ENCODE measurements at places on chromosomes 16 and 17. TPM values are rescaled to one million over a fixed set of nuclear protein-coding genes. Genes with fewer than 3 reads are reported as not detected.

GRCh38 chr17:46783031-46783593 lies 35.4 kb downstream of the WNT3 start:
- DNase-seq = no peak

DNA sequence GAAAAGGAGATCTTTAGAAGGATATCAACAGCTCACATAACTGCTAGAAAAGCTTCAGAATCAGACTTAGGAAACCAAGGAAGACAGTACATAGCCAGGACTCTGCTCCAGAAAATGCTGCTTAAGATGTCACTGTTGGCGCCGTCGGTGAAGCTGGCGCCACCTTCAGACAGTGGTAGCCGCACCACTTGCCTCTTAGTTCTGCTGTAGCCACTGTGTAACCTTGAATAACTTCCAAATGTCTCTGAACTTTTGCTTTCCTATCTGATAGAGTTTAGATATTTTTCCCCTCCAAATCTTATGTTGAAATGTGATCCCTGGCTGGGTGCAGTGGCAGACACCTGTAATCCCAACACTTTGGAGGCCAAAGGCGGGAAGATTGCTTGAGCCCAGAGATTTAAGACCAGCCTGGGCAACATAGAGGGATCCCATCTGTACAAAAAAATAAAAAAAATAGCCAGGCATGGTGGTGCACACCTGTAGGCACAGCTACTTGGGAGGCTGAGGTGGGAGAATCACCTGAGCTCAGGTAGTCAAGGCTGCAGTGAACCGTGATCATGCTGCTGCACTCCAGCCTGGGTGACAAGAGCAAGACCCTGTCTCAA lies 6.3 kb upstream of the USP31 start:
- DNase-seq = no peak

- DNase-seq = no peak
Measured at GRCh38 chr16:56281249-56281805, 90.0 kb downstream of the GNAO1 start.

The TMEM204 gene
- 0.13 TPM for total RNA-seq

GRCh38 chr17:62629556-62630364 lies 2.3 kb downstream of the MRC2 start:
- no peak for DNase-seq

- peak; percentile 38 for DNase-seq
Measured at GRCh38 chr16:88651276-88651988, 579 bp upstream of the CYBA start.

DNA sequence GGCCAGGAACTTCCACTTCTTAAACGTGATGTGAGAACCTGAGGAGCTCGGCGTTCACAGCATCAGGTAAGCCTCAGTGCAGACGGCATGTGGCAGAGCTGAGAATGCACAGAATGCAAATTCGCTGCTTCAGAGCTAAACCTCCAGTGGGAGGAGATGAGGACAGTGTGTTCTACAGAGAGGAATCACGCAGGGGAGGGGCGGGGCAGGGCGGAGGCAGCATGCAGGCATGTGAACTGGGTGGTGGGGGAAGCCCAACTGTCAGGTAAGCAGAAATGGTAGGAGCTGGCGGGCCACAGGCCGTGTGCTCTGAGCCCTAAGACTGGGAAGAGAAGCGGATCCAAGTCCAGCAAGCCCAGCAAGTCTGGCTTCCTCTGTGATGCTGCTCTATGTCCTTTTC lies 94.7 kb downstream of the ZNF778 start:
- DNase-seq = no peak

DNA sequence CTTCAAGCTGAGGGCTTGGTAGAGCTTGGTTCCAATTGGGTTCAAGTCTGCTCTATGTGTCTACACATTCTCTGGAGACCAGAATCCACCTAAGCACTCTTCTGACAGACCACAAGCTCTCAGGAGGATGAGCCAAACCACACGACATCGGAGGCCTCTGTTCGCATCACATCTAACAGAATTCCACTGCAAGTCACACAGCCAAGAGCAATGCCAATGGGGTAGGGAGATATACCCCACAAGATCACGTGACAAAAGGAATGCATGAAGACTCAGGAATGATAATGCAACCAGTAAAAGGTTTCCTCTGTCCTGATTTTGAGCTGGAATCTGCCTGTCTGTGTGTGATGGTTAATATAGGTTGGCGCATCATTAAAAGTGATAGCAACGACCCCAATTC lies 46.6 kb upstream of the RPL38 start:
- DNase-seq = no peak

The TEX14 gene
- not detected for total RNA-seq

The VAT1L gene
- not detected for total RNA-seq

- no peak for DNase-seq
Measured at GRCh38 chr16:83689385-83689831, 118.4 kb upstream of the HSBP1 start.

GRCh38 chr17:28130472-28130871 lies 88.0 kb downstream of the NLK start:
- no peak for DNase-seq

GRCh38 chr16:27430923-27431484 lies 29.0 kb downstream of the IL21R start:
- no peak for DNase-seq

DNA sequence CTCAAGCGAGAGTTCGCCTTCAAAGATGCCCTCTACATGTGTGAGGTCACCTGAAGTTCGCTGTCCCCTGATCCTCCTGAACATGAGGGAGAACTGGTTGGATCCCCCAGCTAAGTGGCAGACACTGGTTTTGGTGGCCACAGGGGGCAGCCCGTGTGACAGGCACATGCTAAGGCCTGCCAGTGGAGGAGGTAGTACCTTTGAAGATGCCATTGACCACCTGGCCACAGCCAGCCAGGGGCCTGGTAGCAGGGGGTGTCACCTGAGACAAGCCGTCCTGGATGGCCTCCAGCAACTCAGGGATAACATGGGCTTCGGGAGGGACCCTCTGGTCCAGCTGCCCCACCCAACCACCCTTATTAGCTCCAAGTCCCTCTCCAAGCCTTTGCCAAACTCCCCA lies 7.3 kb upstream of the ALDH3A1 start:
- DNase-seq = no peak

The NPTX1 gene
- total RNA-seq = 1.1 TPM

- no peak for DNase-seq
Measured at GRCh38 chr17:32763855-32764439, 113.0 kb downstream of the MYO1D start.

The CACNG4 gene
- total RNA-seq = 40.3 TPM

DNA sequence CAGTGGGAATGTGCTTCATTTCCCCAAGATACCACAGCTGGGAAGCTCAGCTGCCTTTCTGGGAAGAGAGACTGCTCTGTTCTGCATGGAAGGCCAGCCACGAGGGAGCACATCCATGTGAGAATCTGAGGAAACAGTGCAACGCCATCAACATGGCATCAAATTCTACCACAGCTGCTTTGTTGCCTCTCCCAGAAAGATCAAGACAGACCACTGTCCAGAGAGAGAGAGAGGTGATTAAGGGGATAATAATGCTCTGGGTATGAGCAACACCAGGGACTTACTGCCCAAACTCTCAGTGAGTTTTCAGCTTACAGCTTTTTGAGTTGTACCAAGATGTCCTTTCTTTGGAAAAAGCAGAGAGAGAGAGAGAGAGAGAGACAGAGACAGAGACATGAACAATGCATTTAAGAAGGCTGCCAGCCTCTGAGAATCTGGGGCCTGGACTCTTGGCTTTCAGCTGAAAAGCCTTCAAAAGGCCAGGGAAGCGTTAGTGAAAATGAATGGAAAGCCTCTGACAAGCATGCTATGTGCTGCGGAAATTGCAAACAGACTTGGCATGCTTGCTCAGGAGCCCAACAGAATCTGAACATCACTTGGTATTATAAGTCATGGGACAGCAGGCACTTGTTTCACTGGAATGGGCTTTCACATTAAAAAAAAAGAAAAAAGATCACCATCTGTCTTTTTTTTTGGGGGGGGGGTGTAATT lies 223.1 kb downstream of the MAP2K6 start:
- DNase-seq = no peak

DNA sequence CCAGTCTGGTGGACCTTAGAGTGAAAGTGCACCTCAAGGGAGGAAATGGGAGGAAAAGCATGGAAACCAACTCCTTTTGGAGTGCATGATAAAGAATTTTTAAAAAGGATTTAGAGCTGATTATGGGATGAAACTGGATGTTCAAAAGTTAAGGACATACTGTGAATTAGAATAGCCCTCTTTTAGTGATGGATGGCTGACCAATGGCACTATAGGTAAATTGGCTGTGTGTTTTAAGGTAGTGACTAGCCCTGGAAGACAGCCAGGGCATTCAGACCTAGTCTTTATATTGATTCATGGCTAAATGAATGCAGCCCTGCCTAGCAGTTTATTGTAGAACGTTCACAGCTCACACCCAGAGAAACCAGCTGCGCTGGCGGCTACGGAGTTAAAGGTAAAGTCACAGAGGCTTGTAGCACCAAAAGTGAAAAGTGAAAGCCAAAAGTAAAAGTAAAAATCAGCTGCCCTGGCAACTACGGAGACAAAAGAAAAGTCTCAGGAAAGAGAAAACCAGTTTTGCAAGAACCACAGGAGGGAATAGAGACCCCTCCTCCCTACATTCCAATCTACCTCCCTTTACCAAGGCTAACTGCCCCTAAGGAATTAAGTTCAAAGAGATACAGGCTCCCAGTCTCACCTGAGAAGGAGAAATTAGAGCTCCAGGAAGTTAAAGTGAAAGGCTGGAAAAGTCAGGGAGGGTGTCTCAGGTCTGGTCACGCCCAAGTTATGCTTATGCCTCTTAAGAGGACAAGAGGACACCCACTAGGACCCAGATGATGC lies 21.8 kb downstream of the ACSM1 start:
- no peak for DNase-seq

GRCh38 chr16:83160287-83161020 lies 533.7 kb downstream of the CDH13 start:
- DNase-seq = no peak

The GLTPD2 gene
- total RNA-seq = not detected

DNA sequence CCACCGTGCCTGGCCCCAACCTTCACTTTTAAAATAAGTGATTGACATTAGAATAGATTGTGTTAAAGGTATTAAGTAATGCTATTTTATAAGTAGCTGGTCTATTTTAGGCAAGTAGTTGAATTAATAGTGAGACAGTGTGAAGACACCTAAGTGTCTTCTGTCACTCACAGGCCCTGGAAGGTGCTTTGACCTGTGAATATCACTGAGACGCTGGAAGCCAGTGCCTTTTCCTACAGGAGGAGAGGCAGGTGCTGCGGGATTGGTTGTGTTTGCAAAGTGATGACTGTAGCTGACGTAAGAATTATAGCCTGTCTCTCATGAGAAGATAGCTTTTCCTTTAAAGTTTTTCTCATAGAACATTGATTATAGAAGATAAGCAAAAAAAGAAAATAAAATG lies 45.0 kb downstream of the RAB11FIP3 start:
- no peak for DNase-seq

DNA sequence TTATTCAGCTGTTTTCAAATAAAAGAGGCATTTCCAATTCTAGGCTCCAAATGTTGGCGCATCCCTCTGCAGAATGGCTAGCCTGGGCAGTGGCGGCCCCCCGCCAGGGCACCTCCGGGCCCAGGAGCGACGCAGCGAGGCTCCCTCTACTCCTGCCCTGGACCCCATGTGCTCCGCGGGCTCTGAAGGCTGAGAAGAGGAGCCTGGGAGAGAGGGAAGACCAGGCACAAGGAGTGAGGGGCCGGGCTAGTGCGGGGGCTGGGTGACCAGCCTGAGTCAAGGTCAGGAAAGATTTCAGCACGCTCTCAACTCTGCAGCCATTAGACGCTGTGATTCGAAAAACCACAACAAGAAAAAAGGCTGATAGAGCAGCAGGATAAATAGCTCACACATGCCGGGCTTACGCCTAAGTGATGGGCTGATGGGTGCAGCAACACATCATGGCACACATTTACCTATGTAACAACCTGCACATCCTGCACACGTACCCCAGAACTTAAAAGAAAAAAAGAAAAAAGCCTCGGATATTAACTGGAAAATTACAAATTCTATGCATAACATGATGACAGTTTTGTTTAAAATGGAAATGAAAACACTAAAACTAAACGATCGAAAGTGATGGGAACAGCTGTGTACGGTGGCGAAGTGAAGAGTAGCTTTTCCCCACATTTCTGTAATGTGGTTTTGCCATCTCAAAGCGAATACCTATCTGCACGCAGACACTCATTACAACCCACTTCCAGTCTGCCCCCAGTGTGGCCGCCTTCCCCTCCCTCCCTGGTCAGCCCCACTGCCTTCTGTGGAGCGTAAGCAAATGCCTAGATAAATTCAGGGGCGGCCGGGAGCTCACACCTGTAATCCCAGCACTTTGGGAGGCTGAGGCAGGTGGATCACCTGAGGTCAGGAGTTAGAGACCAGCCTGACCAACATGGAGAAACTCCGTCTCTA lies 44.4 kb downstream of the MAP1LC3B start:
- no peak for DNase-seq

GRCh38 chr16:66324815-66325515 lies 41.5 kb upstream of the CDH5 start:
- no peak for DNase-seq

- DNase-seq = no peak
Measured at GRCh38 chr17:2701996-2702741, 9.4 kb downstream of the CLUH start.

DNA sequence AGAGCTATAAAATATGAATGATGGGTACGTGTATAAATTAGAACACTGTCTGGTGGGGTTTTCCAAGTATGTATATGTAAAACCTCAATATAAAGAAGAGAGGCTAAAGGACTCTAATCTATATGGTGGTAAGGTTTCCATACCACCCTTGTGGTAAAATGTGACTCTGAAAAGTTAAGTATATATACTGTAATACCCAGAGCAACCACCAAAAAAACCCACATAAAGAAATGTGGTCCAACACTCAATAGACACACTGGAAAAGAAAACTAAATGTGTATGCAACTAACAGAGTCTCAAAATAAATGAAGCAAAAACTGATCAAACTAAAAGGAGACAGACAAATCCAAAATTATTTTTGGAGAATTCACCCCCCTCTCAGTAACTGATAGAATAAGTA lies 72.2 kb downstream of the XPO6 start:
- DNase-seq = no peak

GRCh38 chr17:32859857-32860525 lies 16.9 kb downstream of the MYO1D start:
- no peak for DNase-seq

GRCh38 chr16:12503191-12503590 lies 300.5 kb downstream of the CPPED1 start:
- DNase-seq = no peak

DNA sequence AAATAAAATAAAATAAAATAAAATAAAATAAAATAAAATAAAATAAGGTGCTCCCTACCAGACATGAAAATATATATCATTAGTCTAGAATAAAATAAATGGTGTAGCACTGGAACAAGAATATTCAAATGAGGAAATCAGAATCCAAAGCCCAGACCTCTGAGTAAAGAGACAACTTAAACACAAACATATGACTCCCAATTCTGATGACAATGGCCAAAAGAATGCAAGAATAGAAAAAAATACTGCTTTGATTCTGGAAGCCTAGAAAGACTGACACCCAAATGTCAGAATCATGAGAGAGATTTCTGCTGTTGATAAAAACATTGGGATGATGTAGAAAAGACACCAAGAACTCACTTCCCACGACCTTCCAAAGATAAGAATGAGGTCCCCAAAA lies 27.9 kb downstream of the MYOCD start:
- DNase-seq = no peak
